CD4-positive, alpha-beta memory T cell (primary cell): ENCODE measurements at places on chromosomes 12 and 14. TPM values are rescaled to one million over a fixed set of nuclear protein-coding genes. Genes with fewer than 3 reads are reported as not detected.

- H3K4me1 ChIP-seq: peaks cover 29% of the 10 kb centered on the region
- peaks cover 1% of the 10 kb centered on the region for H3K36me3 ChIP-seq
- no peaks in the 10 kb centered on the region for H3K27me3 ChIP-seq
- H3K4me3 ChIP-seq: no peak overlapping the region
- no peak overlapping the region for H3K27ac ChIP-seq
- DNase-seq: no peak
These were observed 6.6 kb downstream of the ATXN3 start for GRCh38 chr14:92099802-92100201.

- H3K4me1 ChIP-seq: peaks cover 82% of the 10 kb centered on the region
- no peak overlapping the region for H3K4me3 ChIP-seq
- DNase-seq: peak; percentile 50
- no peaks in the 10 kb centered on the region for H3K36me3 ChIP-seq
- H3K27ac ChIP-seq: peak overlapping the region; percentile 24
- no peaks in the 10 kb centered on the region for H3K27me3 ChIP-seq
These were observed 12.6 kb upstream of the CD69 start for GRCh38 chr12:9773216-9773877.

Gene LRFN5
- total RNA-seq: not detected

GRCh38 chr12:80756875-80757274 lies 40.2 kb downstream of the MYF5 start:
- H3K27ac ChIP-seq: no peak overlapping the region
- no peaks in the 10 kb centered on the region for H3K36me3 ChIP-seq
- H3K4me1 ChIP-seq: no peaks in the 10 kb centered on the region
- no peaks in the 10 kb centered on the region for H3K27me3 ChIP-seq
- DNase-seq: no peak

DNA sequence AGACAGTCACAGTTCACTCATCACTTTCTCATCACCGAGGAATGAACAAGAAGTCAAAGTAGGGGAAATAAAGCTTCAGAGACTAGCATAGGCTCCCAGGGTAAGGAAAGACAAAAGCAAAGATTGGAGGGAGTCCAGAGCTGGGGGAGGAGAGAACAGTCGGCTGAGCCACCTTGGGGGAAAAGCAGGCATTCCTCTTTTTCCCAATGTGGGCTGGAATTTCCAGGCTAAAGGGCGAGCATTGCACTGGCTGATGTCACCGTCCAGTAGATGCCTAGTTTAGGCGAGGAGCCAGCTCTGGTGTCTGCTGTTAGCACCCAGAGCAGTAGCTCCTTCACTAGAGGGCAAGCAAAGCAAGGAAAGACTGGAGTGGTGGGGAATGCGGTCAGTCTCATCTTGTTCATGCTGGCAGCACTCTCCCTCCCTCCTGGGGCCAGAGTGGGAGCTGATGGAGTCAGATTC lies 8.5 kb upstream of the KRT75 start:
- DNase-seq: no peak
- no peak overlapping the region for H3K4me3 ChIP-seq
- H3K36me3 ChIP-seq: no peaks in the 10 kb centered on the region
- no peak overlapping the region for H3K27ac ChIP-seq
- H3K4me1 ChIP-seq: no peaks in the 10 kb centered on the region

DNA sequence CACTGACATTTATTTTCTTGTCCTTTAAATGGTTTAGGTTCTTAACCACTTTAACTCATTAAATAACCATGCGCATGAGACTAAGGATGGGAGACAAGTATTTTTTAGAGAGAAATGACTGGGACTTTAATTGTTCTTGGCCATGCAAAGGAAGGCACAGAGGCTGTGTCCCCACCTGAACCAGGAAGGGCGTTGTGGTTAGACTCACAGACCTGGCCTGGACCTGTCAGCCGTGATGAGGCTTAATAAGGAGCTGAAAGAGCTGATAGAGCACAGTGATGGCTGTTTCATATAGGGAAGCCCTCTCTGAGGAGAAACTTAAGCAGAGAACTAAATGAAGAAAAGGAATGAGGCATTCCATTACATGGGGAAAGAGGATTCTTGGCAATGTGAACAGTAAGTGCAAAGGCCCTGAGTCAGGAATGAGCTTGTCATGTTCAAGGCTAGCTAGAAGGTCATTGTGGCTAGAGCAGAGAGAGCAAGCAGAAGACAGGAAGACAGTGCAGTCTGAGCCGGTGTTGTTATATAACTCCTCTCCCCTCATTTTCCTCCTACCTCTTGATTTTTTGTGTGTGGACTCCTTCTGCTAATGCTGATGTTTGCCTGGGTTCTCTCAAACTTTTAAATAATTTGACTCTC lies 74.4 kb upstream of the ANO4 start:
- H3K27ac ChIP-seq: no peak overlapping the region
- H3K27me3 ChIP-seq: no peaks in the 10 kb centered on the region
- no peak overlapping the region for H3K4me3 ChIP-seq
- no peak for DNase-seq
- no peaks in the 10 kb centered on the region for H3K36me3 ChIP-seq
